ENCODE measurements at places on chromosomes 5 and 9.

DNA sequence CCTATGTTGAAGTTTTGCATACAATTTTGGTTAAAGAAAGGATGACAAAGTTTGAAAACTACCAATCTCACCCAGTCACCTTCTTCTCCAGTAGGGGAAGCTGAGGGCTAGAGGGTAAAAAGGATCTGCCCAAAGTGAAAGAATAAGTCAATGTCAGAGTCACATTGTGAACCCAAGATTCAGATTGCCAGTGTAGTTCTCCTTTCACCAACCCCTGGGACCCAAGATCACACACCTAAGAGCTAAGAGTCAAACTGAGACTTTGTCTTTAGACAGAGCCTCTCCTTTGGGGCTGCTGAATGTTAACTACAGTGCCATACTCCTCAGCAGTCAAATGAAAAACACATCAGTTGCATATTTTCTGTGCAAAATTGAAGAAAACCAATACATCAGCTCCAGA, 210.6 kb downstream of the ATP10B start:
- DNase-seq = no peak

DNA sequence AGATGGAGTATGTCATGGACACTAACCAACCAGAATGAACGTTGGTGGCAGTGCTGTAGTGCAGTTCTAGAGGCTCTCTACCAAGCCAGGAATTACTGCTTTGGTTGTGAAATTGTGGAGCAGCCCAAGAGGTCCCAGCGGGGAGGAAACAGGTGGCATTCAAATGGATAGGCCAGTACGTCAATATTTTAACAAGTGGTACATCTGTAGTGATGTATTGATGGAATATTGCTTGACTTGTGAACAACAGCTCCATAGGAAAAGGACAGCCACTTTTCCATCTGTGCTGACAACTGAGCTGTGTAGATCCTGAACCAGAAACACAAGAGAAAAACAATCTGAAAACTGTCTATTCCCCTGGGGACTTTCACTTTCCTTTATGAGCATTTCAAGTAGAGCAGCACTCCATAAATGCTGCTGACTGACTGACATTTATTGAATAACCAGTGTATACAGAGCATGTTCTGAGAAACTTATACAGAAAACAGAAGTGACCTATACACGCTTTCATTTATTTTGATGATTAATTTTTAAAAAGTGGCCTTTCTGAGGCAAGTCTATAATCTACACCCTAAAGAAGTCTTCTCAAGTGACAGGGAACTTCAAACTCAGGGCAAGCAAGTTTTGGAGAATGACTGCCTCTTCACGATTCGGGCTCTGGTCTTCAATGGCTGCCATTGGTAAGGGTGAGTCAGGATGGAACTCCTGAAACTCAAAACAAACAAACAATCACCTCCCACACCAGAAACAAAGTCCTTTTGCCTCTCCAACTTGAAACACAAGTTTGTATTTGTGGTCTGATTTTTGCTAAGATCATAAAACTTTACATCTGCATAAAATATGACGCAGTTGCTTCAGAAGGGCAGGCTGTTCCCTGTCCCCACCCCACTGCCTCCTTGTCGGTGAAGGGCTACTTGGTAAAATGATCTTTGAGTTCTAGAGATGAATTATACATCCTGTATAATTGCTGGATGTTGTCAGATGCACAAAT, 362.4 kb downstream of the NDUFS4 start:
- DNase-seq = no peak

- DNase-seq = no peak
These were observed 136.3 kb downstream of the ASTN2 start for GRCh38 chr9:117278471-117279035.

DNA sequence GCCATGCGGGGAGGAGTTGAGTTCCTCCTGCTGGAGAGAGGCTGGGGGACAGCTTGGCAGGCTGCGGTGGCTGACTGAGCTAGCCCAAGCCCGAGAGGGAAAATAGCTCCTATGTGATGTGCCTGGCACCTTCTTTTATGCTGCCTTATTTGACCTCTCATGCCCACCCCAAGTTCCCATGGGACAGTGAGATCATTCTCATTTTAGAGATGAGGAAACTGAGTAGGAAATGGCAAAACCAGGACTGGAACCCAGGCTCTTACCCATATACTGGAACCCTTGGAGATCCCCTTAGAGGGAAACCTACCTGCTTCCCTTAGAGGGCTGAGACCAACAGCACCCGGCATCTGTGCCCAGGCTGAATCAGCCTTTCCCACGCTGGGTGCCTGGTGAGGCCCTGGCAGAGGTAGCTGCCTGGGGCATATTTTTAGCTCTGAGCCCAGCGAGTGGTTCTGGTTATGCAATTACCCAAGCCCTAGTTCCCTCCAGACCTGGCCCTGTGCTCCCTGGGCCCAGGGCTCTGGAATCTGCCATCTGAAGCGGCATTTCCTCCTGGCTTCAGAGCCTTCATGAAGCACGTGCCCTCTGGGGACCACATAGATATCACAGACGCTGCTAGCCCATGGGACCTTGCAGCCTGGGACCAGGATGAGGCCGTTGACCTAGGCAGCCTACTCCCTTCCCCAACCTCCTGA, 23.6 kb downstream of the COL27A1 start:
- DNase-seq = no peak

DNA sequence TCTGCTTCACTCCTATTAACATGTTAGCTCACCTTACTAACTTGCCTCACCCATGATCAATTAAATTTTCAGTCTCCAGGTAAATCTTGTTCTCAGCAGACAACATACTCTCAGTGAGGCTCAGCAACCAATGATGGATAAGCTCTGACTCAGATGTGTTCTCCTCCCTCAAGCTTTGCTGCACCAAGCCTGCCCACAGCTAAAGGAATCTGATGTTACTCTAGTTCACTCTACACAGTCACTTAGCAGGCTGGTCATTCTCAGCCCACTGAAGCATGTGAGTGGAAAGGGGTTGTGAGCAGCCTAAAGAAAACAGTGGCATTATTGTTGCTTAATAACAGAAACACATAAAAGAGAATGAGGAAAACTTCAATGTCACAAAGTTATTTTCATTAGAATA, 37.3 kb upstream of the CTNND2 start:
- no peak for DNase-seq

GRCh38 chr9:98129451-98129881, 10.4 kb upstream of the TRIM14 start:
- no peak for DNase-seq

DNA sequence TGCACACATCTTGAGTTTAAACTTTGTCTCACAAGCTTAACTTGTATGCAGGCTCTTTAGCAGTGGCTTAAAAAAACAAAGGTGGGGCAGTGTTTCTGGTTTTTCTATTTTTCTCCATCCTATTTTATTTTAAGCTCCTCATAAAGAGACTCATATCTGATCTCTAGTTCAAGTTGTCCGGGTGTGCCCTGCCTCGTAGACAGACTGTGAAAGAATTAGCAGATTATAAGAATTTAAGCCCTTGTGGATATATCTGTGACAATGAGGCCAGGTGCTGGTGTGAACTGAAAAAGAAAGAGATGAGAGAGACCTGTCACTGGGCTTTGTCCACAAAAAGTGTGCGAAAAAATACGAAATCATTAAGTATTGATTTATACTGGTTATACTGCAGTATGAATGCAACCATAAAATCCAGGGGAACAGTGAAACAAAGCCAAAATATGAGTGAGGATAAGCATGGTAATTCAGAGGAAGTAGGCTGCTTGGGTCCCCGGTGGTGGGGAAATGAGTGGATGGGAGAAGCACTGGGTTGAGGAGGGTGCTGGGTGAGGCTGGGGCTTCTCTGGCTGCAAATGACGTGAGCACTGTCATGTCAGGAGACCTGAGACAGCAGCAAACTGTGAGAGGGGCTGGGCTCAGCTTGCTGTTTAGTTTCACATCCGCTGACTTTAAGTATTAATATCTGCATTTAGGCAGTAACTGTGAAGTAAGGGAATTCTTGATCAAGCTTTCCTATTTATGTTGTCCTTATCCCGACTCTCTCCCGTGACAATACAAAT, 179.7 kb upstream of the ANKRD55 start:
- no peak for DNase-seq

DNA sequence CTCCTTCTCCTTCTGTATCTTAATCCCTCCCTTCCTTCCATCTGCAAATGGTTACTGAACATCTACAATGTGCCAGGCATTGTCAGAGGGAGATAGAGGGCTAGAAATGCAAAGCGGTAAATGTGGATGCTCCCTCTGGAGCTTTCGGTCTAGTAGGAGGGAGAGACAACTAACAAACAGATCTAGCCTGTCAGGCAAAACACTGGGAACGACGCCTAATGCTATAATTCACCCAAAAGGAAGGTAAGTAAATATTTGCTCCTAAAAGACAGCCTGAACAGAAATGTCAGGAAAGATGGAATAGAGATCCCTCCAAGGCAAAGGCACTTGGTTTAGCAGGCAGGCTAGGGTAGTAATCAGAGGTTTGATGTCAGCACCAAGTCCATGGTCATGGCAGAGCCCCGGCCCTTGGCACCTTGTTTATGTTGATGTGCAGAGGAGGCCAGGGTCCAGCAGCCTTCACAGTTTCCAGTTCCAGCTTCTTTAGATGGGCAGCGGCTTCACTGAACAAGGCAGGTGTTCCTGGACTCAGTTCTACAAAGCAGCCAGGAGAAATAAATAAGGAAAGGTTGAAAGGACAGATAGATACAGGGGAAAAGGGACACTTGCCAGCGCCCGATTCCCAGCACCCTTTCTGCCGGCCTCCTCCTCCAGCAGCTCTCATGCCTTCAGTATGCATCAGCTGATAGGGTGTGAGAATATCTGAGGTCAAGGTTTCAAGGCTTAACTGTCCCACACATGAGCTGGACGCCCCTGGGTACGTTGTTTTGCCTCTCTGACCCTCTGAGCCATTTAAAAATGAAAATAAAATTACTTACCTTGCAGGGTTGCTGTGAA, 46.5 kb upstream of the FRRS1L start:
- DNase-seq = no peak

GRCh38 chr9:13088720-13089427, 190.6 kb downstream of the MPDZ start:
- DNase-seq = no peak

DNA sequence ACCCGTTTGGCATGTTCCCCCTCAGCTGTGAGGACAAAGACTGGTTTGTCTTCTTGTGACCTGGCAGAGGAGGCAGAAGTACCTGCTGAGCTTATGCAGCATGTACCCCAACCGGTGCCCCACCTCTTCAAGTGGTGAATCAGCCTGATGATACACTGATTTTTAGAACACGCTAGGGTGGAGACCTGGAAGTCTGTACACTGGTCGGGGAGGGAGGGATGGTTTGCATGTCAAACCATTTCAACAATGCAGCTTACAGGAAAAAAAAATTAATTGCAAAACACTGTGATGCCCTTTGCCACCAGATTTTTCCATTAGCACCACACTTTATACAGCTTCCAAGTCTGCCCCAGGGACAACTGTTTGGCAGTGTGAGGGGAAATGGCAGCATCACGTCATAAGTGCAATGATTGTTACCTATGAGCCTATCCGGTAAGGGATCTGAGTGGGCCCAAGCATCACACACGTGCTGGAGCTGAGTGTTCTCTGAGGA, 155.1 kb upstream of the DMRT1 start:
- DNase-seq = no peak

DNA sequence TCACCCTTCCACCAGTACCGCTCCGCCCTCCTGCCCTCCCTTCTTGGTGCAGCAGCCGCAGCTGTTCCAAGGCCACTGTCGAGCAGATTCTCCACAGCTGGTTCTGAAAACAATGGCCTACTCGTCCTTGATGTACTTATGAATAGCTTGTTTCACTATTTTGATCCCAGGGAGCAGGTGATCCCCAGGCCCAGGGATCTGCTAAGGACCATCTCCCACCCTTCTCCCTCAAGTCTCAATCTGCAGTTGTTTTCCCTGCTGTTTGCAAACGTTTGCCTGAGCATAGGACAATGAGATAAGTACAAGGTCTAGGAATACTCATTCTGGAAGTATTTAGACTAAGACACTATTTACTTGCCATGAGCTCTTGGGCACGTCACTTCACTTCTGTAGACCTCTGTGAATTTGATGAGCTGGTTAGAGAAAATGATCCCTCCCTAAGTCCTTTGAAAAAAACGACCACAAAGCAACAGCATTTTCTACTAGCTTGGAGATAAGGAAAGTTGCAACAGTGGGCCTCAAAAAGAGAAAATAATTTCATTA, 1.8 kb downstream of the LURAP1L start:
- no peak for DNase-seq

DNA sequence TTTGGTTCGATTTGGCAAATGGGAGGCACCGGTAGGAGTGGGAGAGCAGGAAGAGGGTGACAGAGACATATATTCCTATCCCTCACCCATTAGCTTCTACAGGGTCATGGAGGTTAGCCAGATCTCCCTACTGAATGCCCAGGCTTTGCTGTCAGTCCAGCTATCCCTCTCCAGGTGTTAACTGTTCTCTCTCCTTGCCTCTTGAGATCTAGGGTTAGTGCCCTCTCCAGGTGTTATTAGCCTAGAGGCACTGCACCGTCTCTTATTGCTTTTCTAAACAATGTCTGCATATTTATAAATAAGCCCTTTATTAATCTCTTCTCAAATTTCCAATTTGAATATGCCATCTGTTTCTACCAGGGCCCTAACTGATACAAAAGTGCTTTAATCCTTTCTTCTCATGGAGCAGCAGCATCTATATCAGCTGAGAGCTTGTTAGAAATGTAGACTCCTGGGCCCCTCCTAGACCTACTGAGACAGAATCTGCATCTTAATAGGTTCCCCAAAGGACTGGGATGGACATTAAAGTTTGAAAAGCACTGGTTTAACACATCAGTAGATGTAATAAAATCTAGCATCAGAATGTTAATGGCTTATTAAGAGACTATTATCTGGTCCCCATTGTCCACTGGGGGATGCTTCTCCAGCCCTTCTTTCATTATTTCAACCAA, 322.5 kb upstream of the SLC24A2 start:
- no peak for DNase-seq

DNA sequence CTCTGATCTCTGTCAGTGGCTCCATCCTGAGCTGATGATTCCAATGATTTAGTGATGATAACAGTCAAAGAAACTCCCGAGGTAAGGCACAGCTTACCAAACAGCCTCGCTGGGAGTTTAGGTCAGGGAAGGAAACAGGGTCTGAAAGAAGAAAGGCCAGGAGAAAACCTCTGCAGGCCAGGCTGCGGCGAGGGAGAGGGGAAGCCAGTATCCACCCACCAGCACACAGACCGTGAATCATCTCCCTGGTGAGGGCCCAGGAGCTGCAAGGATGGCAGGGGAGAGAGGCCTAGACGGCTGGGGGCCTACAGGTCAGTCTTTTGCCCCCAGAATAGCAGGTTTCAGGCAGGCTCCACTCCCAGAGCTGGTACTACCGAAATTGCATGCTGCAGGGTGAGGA, 590.5 kb downstream of the CCDC171 start:
- DNase-seq = no peak

GRCh38 chr9:6833518-6834192, 75.9 kb downstream of the KDM4C start:
- DNase-seq = no peak

GRCh38 chr9:69657269-69657668, 14.9 kb downstream of the APBA1 start:
- no peak for DNase-seq

DNA sequence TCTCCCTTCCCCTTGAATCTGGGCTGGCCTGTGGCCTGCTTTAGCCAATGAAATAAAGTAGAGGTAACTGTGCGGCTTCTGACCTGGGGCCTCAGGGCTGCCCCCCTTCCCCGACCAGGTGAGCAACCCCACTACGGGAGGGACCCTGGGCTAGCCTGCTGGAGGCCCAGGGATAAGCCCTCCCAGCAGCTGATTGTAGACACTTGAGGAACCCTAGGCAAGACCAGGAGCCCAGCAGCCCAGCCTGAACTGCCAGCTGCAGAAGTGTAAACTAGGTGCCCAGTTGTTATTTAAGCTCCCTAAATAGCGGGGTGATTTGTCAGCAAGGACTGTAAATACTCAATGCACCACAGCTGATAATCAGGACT, 41.3 kb downstream of the RAPGEF1 start:
- no peak for DNase-seq

- no peak for DNase-seq
These were observed 10.2 kb upstream of the DAB2IP start for GRCh38 chr9:121641224-121641611.

Measured in stimulated activated CD4-positive, alpha-beta T cell treated with anti-CD3 and anti-CD28 coated beads, Interleukin-12 subunit alpha, Interleukin-12 subunit beta, amount 100 ng/mL, for 4 hours (primary cell).